GM13977 (cell line): ENCODE measurements at places on chromosomes 12 and 14.
A peak's percentile ranks its signal among the peaks of the same experiment; 100 is the strongest.

- no peak for DNase-seq
These were observed 20.2 kb downstream of the LMO3 start for GRCh38 chr12:16585781-16586180.

GRCh38 chr14:89881839-89882238 lies 72.7 kb downstream of the EFCAB11 start:
- no peak for DNase-seq

DNA sequence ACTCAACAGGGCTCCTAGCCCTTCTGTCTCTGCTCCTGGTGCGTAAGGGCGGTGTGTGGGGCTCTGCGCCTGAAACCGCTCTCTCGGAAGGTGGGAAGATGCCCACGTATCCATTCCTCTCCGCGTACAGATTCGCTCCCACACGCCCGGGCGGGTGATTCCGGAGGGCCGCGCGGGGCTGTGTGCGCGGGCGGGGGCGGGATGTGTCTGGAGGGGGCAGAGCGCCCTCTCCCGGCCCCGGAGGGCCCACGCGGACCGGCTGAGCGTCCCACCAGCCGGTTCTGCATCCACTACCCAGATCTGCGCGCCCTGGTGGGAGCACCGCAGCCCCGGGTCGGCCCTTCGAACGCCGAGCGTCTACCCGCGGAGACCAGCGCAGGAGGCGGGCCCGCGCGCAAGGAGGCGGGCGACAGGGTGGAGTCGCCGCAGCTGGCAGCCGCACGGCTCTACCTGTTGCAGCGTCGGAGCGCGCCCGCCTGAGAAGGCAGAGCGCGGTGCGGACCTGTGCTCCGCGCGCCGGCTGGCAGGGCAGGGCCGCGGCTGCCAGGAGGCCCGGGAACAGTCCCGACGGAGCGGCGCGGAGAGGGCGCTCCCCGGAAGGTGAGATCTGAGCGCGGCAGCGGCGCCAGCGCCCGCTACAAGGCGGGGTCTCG lies 1.4 kb upstream of the KCNK13 start:
- peak; percentile 88 for DNase-seq

DNA sequence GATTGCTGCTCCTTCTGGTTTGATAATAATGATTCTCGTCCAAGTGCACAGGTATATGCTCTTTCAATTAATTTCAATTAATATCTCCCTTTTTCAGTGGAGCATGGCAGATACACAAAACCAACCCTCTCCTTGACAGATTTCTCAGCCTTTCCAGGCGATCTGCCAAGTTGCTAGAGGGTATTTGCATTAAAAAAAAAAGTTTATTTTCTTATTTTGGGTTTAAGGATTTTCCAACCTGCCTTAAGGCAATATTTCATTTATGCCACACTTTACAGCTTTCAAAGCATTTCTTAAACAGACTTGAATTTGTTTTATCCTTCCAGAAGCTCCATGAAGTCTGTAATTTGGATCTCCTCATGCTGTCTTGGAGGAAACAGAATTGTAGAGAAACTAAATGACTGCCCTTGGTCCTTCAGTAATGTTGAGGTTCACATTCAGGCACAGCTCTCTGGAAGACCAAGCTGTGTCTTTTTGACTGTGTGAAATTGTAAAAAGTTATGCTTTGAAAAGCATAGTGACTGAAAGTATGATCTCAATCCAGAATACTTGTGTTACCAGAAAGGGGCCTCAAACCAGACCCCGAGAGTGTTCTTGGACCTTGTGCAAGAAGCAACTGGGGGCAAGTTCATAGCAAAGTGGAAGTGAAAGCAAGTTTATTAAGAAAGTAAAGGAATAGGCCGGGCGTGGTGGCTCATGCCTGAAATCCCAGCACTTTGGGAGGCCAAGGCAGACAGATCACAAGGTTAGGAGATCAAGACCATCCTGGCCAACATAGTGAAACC lies 2.3 kb downstream of the DGLUCY start:
- no peak for DNase-seq
